ENCODE measurements at places on chromosomes 5 and 9.
A peak's percentile ranks its signal among the peaks of the same experiment; 100 is the strongest.

DNA sequence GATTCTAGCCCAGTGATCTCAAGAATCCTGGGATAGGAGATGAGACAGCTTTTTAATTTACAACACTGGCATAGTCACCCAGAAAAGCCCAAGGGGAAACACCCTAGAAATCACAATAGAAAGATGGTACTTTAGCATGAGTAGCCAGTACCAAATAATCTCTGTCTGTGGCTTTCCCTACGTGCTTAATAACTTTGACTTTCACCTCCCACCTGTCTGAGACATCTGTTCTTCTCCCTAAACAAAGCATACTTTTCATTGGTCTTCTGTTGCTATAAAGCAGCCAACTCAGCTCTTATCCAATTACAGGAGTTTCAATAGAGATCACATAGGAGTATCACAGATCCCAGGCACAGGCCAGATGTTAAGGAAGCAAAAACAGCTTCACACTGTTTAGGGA is 10.4 kb downstream of the MARCHF3 start:
- no peak for DNase-seq

DNA sequence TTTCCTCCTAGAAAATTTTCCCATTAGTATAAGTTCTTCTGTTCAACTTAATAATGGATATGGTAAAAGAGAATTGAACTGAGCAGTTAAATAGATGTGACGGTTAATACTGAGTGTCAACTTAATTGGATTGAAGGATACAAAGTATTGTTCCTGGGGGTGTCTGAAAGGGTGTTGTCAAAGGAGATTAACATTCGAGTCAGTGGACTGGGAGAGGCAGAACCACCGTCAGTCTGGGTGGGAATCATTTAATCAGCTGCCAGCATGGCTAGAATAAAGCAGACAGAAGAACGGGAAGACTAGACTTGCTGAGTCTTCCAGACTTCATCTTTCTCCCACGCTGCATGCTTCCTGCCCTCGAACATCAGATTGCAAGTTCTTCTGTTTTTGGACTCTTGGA is 689.6 kb upstream of the CDH10 start:
- DNase-seq = no peak

DNA sequence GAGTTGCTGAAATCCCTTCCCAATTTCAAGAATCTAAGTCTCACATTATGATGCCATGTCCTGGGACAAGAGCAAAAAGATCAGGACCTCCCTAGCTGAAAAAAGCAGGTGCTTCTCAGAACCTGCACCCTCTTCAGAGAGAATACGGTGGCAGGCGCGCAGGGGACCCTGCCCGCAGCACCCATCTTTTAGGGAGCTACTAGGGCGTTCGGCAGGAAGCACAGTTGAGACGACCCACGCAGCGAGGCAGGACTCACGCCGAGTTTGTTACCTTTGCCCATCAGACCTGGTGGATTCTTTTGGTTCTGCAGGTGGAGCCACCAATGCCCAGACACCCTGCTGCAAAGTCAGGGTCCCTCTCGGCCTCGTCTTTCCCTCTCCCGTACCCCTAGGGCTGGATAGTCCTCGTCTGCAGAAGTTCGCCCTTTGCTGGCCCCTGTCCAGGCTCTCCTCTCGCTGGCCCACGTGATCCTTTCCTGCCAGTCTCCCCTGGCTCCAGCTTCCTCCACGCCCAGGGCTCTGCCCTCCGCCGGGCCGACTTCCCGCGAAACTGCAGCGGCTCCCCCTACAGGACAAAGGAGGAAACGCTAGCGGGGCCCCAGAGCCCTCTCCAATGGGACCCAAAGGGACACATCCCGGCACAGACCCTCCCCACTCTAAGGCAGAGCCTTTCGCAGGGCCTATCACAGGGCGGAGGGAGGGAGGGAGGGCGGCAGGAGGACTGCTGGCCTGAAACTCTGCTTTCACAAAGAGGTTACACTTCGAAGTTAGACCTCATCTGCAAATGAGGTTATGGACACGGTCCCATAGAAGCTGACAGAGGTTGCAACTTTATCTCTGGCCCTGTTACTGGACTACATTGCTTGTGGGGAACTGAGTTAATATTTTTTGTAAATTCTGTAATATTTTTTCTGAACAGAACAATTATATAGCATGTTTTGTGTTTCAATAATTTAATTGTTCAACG is 28.8 kb downstream of the TMEM174 start:
- DNase-seq = peak; percentile 44

DNA sequence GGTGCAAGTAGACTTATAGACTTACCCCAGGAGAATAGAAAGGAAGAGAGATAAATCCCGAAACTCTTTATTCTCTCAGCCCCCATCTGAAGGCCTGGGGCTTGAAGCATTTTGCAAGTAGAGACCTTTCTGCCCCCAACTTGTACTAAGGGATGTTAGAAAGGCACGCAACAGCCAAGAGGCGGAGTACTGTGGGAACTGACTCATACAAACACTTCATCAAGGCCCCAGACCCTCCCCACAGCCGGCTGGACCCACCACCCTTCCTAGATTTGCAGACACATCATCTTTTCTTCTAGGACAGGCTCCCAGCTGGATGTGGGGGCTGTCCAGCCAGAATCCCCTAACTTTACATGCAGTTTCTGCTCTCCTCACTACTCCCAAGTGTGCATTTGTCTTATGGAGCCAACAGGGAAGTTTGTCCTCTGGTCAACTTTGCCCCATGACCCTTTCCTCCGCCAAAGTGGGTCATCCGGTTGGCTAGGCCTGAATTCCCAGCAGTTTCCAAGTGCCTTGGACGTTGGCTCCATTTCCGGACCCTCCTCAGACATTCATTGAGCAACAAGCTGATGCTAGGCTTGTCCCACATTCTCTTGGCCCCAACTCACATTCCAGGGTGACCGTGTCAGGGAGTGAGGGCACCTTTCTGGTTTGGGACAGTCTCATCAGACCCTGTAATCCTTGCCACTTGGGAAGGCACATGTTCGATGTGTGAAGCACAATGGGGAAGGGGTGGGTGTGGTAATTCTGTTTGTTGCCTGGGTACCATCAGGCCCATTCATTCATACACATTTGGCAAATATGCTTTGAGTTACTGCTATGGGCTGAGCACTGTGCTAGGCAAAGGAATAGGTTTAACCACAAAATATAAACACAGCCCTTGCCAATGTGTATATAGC is 64.6 kb downstream of the ABLIM3 start:
- peak; percentile 71 for DNase-seq

- no peak for DNase-seq
These were observed 97.7 kb upstream of the SLC12A2 start for GRCh38 chr5:127985811-127986325.

GRCh38 chr5:132883261-132883834 is 9.9 kb downstream of the LEAP2 start:
- DNase-seq = peak; percentile 69

DNA sequence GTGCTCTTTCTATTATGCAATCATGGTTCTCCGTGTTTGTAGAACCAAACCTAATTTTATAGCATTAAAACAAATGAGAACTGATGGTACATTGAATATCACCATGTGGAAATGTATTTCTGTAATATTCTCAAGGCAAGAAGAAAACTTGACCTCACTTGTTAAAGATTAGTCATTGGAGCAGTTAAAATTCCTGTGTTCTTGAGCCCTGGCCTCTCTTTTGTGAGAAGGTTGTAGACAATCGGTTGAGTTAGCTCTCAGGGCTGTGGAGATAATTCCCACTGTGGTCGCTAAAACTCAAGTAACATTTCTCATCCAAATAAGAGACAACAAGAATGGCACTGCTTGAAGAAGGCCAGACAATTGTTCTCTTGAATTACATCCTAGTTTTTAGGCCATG is 216.0 kb upstream of the KLF4 start:
- DNase-seq = no peak

DNA sequence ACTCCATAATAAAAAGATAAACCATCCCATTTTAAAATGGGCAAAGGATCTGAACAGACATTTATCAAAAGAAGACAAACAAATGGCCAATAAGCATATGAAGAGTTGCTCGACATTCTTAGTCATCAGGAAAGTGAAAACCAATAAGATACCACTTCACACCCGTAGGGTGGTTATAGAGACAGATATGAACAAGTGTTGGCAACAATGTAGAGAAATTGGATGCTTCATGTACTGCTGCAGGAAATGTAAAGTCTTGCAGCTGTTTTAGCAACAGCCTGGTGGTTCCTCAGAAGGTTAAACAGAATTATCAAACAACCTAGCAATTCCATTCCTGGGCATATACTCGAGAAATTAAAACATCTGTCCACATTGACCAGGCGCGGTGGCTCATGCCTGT is 42.5 kb downstream of the GTF3C4 start:
- DNase-seq = no peak

DNA sequence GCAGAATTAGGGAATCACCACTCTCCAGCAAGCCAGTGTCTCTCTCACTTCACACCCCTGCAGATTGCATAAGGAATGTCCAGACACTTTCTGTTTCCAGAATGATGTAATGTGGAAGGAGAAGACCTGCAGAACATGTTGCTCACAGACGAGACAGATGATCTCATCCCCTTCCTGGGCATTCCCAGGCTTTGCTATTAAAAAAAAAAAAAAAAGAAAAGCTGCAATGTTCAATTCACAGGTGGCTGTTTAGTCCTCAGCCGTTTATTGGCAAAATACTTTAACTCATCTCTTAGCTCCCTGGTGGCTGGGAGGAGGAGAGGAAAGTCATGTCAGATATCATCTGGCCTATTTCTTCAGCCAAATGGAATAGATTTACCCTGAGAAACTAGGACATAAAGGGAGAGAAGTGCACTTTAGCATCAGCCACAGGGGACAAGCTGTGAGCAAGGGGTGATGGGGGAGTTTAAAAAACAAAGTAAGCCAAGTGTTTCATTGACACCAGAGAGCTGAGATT is 95.9 kb upstream of the TNC start:
- DNase-seq = peak; percentile 88

DNA sequence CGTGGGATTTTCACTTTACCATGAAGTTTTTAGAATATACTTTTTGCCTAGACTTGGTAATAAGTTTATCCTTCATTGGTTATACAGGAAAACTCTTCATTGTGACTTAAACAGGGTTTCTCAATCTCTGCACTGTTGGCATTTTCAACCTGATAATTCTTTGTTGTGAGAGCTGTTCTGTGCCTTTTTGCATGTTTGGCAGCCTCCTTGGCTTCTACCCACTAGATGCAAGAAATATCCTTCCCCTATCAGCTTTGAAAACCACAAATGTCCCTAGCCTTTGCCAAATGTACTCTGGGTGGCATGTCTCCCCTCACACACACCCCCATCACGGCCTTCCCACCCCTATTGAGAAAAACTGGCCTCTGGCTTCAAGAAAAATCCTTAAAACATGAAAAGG is 180.9 kb downstream of the ESM1 start:
- DNase-seq = no peak

DNA sequence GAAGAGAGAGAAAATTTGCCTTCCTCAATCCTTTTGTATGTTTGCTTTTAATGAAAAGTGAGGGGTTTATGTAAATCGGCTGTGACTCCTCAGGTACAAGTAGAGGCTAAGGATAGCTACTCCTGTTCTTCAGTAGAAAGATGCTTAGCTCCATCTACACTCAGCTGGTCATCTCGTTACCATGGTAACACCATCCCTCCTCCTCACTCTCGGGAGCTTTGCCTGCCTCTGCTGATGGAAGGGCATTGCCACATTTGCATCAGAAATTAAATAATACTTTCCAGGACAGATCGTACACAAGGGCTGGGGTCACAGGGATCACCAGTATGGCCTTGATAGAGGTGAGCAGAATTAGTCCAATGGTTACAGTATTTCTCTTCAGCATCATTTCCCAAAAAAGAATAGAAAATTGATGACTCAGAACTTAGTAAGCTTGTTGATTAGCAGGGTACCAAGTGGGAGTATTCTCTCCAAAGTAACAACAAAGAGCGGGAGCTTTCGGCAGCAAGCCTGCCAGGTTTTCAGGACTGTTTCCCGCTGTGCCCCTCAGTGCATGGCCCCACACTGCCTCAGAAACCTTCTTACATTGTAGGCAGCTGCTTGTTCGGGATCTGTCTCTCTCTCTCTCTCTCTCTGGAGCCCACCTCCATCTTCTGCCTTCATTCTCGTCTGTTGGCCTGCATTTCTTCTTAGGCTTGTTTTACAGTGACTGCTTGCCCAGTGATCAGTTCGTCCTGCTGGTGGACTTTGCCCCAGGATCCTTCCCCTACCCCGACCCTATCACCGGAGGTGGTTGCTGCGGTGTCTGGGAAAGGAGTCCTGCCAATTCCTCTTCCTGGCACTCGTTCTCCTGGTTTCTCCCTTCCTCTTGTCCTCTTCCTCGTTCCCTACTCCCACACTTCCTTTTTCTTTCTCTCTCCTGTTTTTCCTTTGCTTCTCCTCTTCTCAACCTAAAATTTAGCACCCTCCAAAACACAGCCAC is 51.9 kb upstream of the SNAPC3 start:
- no peak for DNase-seq

GRCh38 chr9:68507806-68508145 is 32.9 kb downstream of the TMEM252 start:
- DNase-seq = no peak

- DNase-seq = no peak
These were observed 104.3 kb downstream of the ZNF608 start for GRCh38 chr5:124642151-124642550.

DNA sequence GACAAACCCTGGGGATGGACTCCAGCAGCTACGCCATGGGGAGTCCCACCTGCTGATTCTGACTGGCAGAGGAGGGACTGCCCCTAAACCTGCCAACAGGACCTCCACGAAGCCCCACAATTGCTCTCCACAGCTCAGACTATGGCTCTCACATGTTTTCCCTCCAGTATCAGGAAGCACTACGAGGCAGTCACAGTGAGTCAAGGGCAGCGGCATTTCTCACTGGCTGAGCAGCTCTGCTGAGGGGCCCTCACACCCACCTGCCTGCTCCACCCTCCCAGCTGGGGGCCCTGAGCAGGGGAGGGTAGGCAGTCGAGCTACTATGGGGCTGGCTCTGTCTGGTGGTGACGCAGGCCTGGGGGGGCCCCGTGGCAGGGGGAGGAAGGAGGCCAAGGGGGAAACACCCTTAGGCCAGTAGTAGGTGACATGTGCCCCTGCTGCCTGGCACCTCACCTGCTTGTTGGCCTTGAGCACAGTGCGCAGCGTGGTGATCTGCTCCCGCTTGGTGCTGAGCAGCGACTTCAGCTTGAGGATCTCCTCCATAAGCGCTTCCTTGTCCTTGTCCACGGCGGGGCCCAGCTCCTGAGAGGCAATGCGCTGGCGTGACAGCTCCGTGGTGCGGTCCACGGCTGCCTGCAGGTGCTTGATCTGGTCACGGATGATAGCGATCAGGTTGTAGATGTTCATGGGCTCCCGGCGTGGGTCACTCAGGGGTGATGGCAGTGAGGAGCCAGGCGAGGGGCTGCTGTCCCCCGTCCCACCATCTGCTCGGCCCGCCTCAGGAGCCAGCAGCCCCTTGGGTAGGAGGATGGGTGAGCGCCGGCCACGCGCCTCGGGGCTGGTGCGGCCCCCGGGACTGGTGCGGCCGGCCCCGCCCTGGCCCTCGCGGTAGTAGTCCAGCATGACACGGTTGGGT is 46.3 kb downstream of the BICD2 start:
- DNase-seq = no peak

DNA sequence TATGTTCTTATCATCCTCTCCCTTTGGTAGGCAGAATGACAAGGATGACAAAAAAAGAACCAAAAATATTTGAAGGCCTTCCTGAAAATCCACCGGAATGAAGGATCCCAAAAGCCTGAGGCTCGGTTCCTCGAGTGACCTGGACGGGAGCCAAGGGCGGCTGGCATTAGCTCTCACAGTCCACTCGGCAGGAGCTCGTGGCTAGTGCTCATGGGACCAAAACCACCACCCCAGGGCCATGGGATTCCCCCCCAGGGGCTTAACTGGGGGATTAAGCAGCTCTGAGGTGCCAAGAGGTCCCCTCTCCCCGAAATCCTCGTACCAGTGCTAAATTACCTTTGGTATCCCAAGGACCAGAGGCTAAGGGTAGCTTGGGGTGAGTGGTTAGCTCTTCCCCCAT is 586 bp upstream of the PDZD2 start:
- no peak for DNase-seq

GRCh38 chr5:160333721-160334120 is 21.4 kb upstream of the CCNJL start:
- no peak for DNase-seq

Data from HT1080 (cell line).